ENCODE measurements at places on chromosomes 2 and 18.

GRCh38 chr2:8152392-8153257 is 529.2 kb upstream of the ID2 start:
- no peak for DNase-seq

DNA sequence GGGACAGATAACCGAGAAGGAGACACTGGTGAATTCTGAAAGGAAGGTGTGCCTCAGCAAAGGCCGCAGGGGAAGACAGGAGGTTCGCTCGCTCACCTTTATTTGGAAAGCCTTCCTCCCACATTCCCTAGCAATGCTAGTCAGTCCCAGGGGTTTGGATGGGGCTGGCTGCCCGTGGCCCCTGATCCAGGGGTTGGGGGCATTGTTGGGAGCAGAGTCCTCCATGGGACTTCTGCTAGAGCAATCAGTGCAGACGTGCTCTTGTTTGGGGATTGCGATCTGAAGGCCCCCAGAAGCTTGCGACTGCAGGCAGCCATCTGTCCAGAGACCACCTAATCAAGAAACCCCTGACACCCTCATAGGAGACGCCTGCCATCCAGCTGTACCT is 6.0 kb upstream of the CYP27C1 start:
- DNase-seq: no peak

GRCh38 chr2:149902081-149902480 is 314.5 kb upstream of the MMADHC start:
- no peak for DNase-seq

DNA sequence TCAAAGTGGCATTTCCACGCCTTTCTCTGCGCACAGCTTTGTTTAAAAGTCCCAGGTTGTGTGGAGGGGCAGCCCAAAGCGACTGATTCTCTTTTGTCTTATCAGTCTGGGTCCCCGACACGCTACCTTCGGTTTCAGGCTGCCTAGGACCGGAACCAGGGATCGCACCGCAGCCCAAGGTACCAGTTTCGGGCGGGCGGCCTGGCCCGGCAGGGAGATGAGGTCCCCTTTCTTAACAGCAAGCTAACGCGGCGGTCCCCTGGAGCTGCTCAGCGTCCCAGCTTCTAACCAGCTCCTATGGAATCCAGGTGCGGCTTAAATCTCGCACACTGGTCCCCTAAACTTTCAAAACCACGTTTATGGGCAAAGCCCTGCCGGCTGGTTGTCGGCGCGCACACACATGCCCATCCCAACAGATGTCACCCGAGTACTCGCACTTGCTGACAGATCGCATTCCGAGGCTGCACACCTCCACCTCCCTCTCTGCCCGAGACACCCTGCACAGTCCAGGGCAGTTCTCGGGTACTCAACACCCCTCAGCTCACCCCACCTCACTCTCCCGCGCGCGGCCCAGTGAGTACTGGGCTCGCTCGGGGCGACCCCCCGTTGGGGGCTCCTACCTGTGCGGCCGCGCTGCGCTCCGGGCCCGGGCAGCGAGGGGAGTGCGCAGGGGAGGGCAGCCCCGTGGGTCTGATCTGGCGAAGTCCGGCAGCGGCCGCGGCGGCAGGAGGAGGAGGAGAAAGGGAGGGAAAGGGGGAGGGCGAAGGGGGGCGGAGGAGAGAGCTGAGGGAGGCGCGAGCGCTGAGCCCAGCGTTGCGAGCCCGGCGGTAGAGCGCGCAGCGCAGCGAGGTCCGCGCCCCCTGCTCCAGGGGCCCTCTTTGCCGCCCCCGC is at the start of gene EFEMP1:
EFEMP1 (minus strand) TSS at position 692 of the 891 bp plus-strand sequence. CDS start 1,342 bp downstream, outside the sequence.
- DNase-seq: no peak

- no peak for DNase-seq
Measured at GRCh38 chr2:102667072-102667471, 47.7 kb downstream of the SLC9A2 start.

DNA sequence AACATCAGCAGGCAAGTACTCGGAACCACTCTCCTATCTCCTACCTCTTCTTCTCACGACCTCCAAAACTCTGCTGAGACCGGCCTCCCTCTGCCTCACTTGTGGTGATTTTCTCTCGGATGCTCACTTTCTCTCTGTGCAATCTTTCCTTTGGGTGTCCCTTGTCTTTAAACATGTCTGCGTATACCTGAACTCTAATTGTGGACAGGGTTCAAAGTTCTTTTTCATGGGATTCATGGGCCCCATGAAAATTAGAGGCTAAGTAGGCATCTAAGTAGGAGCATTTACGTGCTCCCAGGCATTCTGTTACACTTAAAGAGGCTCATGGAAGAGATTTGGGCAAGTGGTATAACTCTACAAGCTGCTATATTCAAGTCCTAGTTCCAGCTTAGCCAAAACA is 2.1 kb upstream of the PPP1CB start:
- DNase-seq: no peak

DNA sequence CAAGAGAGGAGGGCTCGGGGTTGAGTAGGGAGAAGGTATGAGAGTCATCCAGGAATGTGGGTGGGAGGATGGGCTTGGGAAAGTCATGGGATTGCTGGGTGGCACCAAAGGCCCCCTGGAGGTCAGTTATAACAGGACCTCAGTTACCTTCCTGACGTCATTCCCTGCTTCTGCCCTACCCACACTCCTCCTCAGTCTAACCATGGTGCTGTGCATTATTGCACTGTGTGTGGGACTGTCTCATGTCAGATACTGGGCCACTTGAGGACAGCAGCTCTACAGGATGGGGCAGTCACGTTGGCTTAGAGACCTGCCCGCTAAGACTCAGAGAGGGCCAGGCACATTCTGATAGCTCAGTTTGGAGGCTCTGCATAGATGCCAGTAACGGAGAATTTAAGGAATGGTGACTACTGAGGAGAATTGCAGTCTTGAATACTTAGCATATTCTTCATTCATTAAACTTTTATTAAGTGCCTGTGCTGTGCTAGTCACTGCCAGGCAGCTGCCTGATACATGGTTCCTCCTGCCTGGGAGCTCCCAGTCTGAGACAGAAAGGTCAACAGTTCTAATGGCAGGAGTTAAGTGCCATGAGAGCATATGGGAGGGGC is 90.5 kb downstream of the LAMA3 start:
- no peak for DNase-seq

GRCh38 chr2:219249203-219249980 is 3.7 kb upstream of the TUBA4B start:
- peak; percentile 60 for DNase-seq

GRCh38 chr18:67520351-67520921 is 3.9 kb upstream of the DSEL start:
- no peak for DNase-seq

GRCh38 chr2:134499307-134499926 is 219.4 kb downstream of the TMEM163 start:
- DNase-seq: no peak

- DNase-seq: peak; percentile 55
Measured at GRCh38 chr2:211611061-211611518, 927.5 kb downstream of the ERBB4 start.

GRCh38 chr18:61891894-61892293 is 913 bp downstream of the RNF152 start:
- no peak for DNase-seq

- no peak for DNase-seq
Measured at GRCh38 chr2:142973822-142974207, 96.4 kb downstream of the KYNU start.

GRCh38 chr2:241108271-241109209 is 6.5 kb upstream of the MTERF4 start:
- no peak for DNase-seq

DNA sequence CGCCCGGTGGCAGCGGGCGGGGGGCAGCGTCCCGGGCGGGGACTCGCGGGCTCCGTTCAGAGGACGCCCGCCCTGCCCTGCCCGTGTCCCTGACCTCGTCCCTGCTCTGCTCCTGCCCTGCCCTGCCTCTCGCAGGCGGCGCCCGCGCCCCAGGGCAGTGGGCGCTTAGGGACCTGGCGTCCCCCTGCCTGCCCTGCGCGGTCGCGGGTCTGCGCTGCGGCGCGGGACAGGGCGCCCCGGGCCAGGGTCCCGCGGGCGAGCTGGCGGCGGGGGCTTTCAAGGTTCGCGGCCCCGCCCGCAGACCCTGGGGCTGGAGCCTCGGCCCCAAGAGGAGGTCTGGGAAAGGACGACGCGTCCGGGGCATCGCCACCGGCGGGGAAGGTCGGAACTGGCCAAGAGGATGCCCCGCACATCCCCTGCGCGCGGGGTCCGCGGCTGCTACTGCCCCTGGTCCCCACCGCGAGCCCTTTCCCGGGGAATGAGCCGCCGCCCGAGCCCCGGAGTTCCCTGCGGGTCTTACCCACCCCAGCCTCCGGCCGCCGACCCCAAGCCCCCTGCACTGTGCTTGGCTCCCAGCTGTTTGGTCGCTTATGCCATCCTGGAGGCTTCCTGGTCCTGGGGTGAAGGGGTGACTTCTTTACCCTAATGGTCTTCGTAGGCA is 679 bp downstream of the RNF144A start:
- DNase-seq: no peak

- DNase-seq: no peak
Measured at GRCh38 chr2:215626812-215627281, 191.0 kb upstream of the FN1 start.

- DNase-seq: no peak
Measured at GRCh38 chr2:61178603-61179545, 16.9 kb downstream of the C2orf74 start.

DNA sequence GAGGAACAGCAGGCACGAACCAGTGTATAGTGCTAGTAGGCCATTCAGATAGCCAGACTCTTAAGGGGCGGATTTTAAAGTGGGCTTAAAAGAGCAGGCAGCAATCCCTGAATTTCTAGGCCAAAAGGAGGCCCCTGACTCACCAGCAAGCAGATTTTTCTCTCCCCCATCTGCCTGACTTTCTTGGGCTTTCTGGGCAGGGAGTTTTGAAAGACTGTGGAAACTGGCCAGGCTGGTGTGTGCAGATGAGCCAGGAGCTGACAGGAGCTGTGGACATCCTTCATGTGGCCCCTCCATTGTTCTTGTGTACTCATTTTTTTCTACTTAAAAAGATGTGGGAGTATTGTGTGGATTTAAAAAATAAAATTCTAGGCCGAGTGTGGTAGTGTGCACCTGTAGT is 59.0 kb downstream of the GLI2 start:
- no peak for DNase-seq

DNA sequence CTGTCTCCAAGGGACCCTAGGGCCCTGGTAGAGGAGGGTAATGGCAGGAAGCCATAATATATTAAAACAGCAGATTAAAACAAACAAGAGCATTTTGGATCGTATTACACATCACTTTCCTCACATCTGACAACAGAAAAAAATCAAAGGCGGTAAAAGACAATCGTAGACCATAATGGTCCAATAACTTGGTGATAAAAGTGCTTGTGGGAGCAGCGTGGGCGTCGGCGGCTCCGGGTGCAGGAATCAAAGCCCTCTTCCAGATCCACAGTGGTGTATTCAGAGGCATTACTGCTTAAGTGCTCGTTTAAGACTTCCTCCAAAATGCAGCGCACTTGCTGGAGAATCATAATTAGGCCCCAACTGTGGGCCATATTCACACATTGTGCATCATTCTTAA is 68.0 kb downstream of the FECH start:
- no peak for DNase-seq

DNA sequence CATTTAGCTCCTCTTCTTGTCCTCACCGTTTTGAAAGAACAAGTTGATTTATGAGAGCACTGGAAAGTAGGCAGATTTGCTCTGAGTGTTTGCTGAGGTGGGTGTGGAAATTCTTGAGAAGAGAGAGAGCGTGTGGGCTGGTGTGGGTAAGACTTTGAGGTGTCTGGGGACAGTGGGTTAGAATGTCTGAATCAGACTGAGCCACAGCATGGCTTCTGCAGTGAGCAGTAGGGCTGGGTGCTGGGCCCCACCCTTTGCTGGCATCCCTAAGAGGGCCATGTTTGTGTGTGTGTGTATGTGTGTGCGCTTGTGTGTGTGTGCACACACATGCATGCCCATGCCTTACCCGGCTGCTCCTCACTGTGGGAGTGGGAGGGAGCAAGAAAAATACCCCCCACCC is 63.7 kb downstream of the COPS8 start:
- no peak for DNase-seq

GRCh38 chr2:198438331-198438730 is 633.9 kb downstream of the PLCL1 start:
- no peak for DNase-seq

DNA sequence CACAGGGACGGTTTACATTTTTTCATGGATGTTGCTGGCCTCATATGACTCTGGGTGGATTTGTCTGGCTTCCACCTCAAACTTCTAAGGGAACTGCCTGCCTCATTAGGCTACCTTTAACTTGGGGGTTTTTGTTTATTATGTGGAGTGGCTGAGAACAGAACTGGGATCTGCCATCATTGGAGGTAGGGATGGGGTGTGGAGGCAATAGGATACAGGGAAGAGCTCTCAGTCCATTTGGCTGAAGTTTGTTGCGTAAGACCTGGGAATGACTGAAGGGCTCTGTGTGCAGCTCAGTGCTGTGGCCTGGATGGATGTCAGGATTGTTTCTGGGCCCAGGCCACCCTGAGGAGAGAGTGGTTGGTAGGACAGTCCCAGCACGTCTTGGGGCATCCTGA is 31.2 kb downstream of the ASB1 start:
- no peak for DNase-seq

GRCh38 chr2:197760293-197760657 is 24.8 kb downstream of the BOLL start:
- no peak for DNase-seq

- DNase-seq: no peak
Measured at GRCh38 chr2:120709608-120710041, 26.0 kb upstream of the GLI2 start.

DNA sequence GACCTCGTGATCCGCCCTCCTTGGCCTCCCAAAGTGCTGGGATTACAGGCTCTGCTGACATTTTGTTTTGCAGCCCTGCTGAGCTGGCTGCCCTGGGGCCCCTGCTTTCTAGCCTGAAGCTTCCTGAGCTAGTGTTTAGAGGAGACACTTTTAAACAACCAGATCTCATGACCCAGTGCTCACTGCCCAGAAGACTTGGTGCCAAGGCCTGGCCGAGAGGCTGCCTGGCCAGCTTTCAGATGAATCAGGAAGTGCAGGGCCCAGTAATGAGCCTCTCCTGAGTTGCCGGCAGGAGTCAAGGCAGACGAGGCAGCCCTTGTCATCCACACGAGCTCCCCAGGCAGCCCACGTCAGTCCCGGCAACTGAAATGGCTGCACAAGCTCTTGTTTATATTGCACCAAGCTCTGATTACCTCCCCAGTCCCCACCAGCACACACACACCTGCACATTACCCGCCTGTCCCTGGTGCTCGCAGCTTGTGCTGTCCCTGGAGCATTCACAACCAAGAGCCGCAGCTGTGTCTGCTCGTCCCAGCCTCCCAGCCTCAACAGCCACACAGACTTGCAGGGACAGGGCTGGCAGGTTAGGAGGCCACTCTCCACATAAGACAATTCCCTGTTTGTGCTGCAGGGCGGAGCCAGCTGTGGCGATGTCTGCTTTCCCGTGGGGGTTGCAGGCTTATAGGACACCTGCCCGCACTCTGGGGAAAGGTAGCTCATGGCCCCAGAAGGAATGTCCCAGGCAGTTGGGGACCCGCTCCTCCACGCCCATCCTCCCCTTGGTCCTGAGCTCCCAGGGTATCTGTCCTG is 331.2 kb upstream of the MYT1L start:
- DNase-seq: peak; percentile 80

DNA sequence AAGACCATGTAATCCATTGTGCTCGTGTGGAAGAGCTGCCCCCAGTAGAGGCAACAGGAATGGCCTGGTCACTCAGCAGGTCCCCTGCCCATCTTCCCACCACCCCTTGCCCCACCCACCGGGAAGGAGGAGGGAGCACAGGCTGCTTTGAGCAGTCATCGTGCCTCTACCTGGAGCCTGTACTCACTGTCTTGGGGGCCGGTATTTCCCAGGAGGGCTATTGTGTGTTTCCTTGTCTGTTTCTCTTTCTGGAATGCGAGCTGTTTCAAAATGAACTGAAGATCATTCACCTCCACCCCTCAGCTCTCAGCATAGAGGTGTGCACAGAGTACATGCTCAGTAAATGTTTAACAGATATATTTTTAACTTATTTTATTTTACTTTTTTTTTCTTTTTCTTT is 7.7 kb upstream of the AMMECR1L start:
- no peak for DNase-seq
